Stimulated activated CD8-positive, alpha-beta memory T cell treated with anti-CD3 and anti-CD28 coated beads, Interleukin-4, amount 100 ng/mL, for 24 hours (primary cell): ENCODE measurements at places on chromosomes 4 and X.

GRCh38 chr4:87863486-87863885 is 30.7 kb downstream of the MEPE start:
- no peak for DNase-seq

- DNase-seq: no peak
Observed at GRCh38 chr4:186852964-186853391, 129.3 kb upstream of the FAT1 start.

DNA sequence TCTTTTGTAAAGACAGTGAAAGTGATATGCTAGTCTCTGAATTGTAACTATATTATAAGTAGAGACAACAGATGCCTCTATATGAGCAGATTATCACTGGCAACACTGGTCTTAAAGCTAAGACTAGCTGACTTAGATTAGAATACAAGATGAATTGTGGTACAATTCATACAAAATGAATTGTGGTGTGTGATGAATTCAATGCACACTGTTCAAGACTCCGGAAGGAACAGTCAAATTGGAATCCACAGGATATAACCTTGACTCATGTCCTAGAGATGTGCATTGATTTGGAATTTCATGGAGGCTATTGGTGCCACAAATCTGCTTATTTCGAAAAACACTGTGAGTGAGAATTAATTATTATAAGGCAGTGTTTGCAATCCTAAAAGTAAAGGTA is 701.8 kb downstream of the PCDH7 start:
- no peak for DNase-seq

GRCh38 chr4:73723023-73723422 is 17.3 kb upstream of the CXCL8 start:
- no peak for DNase-seq

DNA sequence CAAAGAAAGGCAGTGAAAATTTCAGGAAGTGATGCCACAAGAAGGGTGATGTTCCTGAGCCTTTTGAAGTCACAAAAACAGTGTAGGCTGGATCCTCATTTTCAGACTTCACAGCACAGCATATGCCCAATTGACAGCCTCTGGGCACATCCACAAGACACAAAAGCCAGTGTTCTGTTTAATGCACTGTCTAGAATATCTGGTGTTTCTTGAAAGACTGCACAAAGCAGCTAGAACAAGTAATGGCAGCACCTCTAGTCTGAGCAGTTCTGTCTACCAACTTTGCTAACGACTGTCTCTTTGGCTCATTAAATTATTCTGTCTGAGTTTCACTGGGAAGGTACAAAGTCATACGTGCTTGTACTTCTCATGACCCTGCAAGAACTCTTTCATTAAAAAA is 417.1 kb upstream of the GALNT7 start:
- no peak for DNase-seq

- DNase-seq: no peak
Observed at GRCh38 chrX:68433155-68433980, at the start of gene OPHN1. OPHN1 (minus strand) TSS chrX:68433495; CDS start chrX:68433020, 475 bp downstream.

DNA sequence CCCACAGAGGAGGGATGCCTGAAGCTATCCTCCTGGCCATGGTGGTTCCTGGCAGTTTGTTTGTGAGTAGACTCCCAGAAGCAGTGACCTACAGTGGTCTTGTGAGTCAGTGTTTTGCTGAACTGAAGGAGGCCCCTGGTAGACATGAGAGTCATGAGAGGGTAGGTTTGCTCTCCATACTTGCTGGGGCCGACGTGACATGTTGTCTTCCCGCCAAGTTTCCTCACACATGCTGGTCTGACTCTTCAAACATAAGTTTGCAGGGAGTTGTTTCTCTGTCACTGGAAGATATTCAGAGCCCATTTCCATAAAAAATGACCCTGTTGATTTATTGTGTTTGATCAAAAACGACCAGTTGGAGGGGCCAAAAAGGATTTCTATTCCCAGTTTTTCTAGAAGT is 131.1 kb upstream of the SCML1 start:
- no peak for DNase-seq

DNA sequence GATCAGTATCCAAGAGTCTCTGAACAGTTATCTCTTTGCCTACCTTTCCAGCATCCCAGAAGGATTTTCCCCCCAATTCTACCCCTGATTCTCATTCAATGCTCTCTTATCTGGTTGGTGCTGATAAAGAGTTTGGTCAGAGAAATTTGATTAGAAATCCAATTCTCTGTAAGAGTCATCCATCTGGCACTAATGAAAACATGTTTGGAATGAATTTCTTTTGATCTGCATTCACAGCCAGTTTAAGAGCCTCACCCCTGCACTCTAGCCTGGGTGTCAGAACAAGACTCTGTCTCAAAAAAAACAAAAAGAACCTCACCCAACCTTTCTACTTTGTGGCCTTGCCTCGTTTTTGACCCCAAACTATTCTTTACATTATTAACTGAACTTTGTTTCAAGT is 122.1 kb downstream of the MANBA start:
- DNase-seq: no peak

GRCh38 chr4:6857009-6857882 is 52.4 kb upstream of the TBC1D14 start:
- DNase-seq: no peak

GRCh38 chrX:22690116-22690515 is 309.6 kb upstream of the DDX53 start:
- no peak for DNase-seq

GRCh38 chrX:65873385-65873784 is 166.5 kb downstream of the VSIG4 start:
- DNase-seq: no peak

DNA sequence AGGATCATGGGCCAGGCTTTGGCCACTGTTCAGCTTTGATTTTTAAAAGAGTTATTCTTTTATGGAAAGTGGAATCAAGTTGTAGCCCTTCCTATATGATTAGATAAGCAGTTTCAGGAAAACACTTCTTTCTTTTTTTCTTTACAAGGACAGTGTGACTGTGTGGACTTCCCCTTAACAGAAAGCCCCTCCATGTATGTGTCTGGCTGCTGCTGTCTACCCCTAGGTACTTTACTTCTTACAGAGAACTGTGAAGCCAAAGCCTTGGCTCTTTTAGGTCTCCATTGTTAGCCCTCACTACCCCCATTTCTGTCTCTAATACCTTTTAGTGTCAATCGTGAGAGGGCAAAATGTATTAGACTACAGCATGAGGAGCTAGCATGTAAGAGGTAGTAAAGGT is 19.1 kb downstream of the VSIG1 start:
- no peak for DNase-seq

DNA sequence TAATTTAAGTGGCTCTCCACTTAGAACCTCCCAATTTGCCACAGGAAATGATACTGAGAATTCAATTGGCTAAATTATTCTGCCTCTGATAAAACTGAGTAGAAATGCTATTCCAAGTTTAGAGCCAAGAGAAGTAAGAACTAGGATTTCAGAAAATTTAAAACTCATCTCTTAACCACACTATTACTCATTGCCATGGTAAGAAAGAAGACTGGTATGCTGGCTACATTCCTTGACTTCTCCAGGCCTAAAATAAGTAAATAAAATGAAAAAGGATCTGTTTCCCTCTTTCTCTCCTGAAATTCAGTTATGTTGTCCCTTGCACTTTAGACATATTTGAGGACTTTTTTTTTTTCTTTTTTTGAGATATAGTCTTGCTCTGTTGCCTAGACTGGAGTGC is 23.3 kb downstream of the ZNF280C start:
- DNase-seq: no peak

DNA sequence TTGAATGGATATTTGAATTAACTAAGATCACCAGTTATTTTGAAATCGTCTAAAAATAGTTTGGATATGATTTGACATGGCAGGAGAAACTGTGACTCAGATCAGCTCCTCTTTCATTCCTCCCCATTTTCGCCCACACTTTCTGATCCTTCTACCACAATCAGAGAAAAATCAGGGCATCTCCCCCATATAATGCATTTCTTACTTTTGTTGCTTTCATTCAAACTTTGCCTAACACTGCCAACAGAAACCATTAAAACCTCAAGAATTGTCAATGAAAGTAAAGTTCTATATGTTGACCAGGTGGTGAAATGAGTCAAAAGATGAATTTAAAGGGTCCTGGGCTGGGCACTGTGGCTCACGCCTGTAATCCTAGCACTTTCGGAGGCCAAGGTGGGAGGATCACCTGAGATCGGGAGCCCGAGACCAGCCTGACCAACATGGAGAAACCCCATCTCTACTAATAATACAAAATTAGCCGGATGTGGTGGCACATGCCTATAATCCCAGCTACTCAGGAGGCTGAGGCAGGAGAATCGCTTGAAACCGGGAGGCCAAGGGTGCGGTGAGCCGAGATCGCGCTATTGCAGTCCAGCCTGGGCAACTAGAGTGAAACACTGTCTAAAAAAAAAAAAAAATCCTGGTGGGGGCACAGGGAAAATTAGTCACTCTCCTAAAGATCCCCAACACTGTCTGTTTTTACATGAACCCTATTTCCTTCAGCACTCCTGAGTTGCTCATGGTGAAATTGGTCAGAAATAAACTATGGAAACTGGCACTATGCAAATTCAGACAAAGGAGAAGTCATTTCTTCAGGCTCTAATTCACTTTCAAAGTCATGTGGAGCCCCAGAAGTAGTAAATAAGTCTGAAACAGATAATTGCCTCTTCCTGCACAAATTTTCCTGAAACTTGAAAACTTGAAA is 122.8 kb upstream of the NOCT start:
- no peak for DNase-seq

DNA sequence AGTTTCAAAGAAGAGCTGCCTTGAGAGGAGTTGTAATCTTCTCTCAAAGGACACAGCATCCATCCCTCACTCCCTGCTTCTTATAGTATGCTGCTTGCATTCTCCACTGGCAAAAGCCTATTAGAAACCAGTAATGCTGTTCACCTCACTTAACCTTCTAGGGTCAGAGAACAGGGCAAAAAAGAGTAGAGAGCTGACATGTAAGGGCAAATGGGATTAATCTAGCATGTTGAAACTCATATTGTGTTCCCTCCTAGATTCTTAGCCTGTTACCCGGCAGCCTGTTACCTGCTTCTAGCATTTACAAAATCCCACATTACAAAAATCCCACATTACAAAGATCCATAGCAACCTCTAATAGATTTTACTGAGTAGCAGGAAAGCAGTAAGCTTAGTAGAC is 244.7 kb downstream of the SLC7A11 start:
- no peak for DNase-seq

- no peak for DNase-seq
Observed at GRCh38 chr4:139985401-139985800, 168.6 kb downstream of the MAML3 start.

GRCh38 chrX:28966331-28966730 is 379.1 kb downstream of the IL1RAPL1 start:
- no peak for DNase-seq

DNA sequence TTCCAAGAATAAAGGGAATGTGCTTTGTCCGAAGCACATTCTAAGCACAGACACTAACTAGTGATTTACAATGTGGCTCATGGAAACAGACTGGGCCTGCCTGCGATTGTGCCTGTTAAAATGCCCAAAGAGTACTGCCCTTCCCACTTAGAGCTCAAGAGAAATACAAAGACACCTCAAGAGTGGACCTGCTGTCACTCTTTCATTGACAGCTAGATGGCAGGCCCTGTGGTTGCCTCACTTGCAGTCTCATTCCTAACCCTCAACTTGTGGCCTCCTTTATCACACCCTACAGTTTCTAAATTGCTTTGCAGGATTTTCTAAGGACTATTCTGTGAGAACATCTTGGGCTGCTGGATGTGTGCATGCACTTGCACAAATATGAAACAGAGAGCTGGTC is 331.0 kb upstream of the EMCN start:
- DNase-seq: no peak

- no peak for DNase-seq
Observed at GRCh38 chr4:86482306-86483172, 111.6 kb upstream of the PTPN13 start.

DNA sequence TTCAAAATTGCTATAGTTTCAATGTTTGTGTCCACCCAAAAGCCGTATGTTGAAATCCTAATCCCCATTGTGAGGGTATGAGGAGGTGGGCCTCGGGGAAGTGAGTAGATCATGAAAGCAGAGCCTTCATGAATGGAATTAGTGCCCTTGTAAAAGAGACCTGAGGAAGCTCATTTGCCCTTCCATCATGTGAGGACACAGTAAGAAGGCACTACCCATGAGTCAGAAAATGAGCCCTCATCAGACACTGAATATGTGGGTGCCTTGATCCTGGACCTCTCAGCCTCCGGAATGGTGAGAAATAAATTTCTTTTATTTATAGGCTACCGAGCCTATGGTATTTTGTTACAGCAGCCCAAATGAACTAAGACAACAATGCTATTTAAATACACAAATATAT is 57.7 kb upstream of the EFHC2 start:
- DNase-seq: no peak

DNA sequence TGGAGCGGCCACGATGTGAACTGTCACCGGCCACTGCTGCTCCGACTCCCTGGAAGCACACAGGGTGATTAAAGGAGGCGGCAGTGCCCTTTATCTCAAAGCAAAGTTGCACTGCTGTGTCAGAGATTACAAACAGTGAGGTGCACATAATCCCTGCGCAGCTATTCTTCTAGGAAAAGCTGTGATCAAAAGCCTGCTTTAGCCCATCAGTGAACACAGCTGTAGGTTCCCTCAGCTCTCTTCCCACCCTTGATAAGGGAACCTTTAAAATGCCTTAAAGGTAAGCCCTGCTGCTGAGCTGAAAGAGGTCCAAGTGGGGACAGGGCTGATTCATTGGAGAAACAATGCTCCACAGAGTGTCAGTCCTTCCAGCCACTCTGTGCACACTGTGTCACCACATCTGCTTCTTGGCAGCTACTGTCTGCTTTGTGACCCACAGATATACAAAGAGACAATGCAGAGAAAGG is 127.6 kb downstream of the EIF4E start:
- DNase-seq: no peak

DNA sequence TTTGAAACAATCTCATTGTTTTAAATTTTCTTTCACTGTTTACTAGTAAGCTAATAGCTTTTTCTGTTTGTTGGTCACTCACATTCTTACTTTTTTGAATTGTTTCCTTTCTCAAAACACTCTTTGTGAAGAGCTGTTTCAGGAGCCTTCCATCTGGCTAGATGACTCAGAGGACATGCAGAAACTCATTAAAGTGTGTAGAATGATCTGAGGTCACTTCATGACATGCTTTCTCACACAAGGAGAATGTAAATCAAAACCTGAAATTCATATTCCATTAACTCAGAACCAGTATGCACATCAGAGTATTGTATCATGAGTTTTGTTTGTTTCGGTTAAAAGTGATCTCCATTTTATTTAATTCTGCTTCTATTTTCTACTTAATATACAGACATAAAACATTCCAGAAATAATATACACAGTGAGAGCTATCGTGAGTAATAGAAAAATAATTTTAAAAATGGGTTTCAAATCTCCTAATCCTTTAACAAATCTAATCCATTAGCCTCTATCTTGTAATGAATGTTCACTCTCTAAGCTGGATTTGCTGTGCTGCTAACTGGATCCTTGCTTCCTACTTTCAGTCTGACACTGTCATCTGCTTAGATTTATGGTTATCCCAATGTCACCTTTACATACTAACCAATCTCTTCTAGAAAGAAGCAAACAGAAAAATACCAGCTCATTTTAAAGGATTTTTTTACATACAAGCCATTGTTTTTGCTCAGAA is 449.6 kb downstream of the FSTL5 start:
- DNase-seq: no peak

GRCh38 chr4:90824266-90825150 is 697.3 kb downstream of the CCSER1 start:
- DNase-seq: no peak

- DNase-seq: no peak
Observed at GRCh38 chrX:108271397-108271787, 166.8 kb downstream of the COL4A6 start.

- DNase-seq: no peak
Observed at GRCh38 chr4:157896726-157897125, 276.1 kb downstream of the GASK1B start.
